Iris pigment epithelial cell (primary cell): ENCODE measurements at places on chromosomes 12 and 14.
A peak's percentile ranks its signal among the peaks of the same experiment; 100 is the strongest.

GRCh38 chr12:91052026-91052425 lies 5.8 kb downstream of the KERA start:
- DNase-seq, result no peak

GRCh38 chr14:59271734-59272133 lies 83.3 kb downstream of the DAAM1 start:
- DNase-seq, result peak; percentile 68

GRCh38 chr12:5180496-5180895 lies 136.8 kb downstream of the KCNA5 start:
- no peak for DNase-seq

DNA sequence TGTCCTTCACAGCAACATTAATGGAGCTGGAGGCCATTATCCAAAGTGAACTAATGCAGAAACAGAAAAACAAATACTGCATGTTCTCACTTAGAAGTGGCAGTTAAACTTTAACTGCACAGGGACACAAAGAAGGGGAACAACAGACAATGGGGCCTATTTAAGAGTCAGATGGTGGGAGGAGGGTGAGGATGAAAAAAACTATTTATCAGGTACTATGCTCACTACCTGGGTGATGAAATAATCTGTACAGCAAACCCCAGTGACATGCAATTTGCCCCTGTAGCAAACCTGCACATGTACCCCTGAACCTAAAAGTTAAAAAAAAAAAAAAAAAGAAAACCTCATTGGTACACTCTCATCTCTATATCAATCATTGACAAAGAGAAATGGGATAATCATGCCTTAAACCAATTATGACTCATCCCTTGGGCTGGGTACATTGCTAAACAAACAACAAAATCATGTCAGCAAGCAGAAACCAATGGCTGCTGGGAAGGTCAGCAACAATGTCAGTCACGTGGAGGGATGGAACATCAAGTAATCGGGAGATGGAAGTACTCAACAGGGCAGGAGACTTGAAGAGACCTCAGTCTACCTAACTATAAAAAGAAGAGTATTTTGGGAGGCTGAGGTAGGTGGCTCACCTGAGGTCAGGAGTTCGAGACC lies 479.2 kb downstream of the RMST start:
- no peak for DNase-seq

DNA sequence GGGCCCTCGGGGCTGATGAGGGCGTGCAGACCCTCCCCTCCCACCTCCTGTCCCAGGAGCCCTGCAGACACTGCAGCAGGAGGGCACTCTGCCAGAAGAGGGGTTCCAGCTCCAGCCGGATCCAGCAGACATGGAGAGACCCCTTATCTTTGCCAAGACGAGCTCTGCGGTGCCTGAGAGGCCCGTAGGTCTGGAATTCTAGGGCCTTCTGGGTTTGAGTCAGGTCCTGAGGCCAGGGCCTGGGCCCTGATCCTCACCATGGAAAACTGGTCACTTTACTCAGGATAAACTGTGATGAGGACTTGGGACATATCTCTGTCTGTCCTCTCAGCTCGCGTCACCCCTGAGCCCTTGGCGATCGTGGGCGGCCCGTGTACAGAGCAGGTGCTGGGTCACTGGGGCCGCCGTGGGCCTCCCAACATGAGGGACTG lies 13.8 kb downstream of the MEG3 start:
- DNase-seq, result no peak

GRCh38 chr12:58247633-58248032 lies 306.3 kb downstream of the ATP23 start:
- no peak for DNase-seq

- DNase-seq, result no peak
These were observed 2.4 kb upstream of the RAB15 start for GRCh38 chr14:64974563-64974962.

GRCh38 chr12:9118158-9118557 lies 2.4 kb upstream of the A2M start:
- no peak for DNase-seq

DNA sequence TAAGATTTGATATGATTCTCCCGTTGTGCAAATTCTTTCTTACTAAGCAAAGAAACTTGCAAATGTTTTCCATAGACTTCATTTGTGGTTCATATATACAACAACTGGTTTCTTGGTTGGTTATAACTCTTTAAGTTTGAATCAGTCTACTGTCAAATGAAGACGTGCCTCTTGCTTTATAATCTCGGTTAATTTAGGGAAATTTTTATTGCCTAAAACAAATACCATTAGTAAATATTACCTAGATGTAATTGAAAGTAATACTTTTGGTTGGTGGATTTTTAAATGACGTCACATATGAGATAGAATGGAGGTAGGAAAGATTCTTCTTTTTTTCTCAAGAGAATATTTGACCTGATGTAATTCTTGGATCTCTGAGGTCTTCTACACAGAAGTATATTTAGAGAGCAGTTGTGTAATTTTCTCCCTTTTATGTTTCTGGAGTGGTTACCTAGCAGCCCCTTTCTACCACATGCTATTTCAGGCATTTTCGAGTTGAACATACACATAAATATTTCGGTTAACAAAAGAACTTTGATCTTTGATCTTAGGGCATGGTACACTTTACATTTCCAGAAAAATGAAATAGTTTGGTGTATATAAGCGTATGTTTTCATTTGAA lies 1.7 kb downstream of the ATF7IP start:
- DNase-seq, result peak; percentile 72
